ENCODE measurements at places on chromosomes 12 and 14.

- DNase-seq, result no peak
These were observed 22.3 kb upstream of the NXPH4 start for GRCh38 chr12:57194253-57194652.

DNA sequence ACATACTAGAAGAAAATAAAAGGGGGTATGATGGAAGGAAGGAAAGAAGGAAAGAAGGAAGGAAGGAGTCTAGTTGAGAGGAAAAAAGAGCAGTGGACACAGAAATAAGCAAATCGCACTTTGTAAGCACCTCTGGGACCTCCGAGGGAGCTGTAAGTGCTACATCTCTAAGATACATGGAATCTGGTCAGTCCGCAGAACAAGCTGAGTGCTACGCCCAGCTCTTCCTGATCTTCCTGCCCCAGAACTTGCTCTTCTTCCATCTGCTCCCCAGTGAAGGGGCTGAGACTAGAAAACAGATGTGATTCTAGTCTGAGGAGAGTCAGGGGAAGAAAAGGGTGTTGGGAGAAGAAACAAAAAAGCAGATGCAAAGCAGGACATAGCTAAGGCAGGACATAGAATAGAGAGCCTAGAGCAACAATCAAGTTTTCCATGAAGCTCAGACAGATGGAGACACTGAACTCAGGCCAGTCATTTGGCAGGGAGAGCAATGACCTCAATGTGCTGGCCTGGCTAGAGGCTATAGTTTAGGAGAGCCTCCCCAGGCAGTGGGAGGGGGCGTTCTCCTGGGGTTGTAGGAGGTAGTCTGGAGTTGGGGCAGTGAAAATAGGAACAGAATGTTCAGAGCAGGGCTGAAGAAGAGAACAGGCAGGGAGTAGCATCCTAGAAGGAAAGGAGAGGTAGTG, 1.7 kb upstream of the MFAP5 start:
- no peak for DNase-seq

DNA sequence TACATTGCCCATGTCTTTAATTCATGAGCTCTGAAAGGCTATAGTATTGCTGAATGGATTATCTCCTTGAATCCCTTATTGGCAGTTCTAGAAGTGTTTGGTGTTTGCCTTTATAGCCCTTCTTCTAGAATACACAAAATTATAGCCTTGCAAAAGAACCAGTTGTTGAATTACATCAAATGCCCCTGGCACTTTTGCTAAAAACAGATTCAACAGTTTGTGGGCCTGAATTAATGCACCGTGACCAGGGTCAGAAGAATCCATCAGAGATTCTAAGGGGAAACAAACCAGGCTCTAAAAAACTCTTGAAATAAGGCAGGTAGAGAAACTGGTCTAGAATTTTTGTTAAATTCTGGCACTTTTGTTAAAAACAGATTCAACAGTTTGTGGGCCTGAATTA, 197.8 kb downstream of the SOX5 start:
- DNase-seq, result no peak

- no peak for DNase-seq
These were observed 54.5 kb upstream of the EVL start for GRCh38 chr14:100010679-100011078.

- DNase-seq, result no peak
These were observed 195.5 kb downstream of the CACNA1C start for GRCh38 chr12:2248087-2248900.

All from NCI-H1417 treated with DMSO at 0.1 percent for 48 hours (cell line).